Muscle of leg (tissue), 16 donors: ENCODE measurements at places on chromosomes 5 and 9. TPM values are rescaled to one million over a fixed set of nuclear protein-coding genes. Genes with fewer than 3 reads are reported as not detected.

Gene MAP1B
- 36.4 TPM for total RNA-seq

Gene LOX
- total RNA-seq: 51.9 TPM

Gene SHLD3
- 2.9 TPM for total RNA-seq

Gene CCDC180
- 7.4 TPM for total RNA-seq

Gene PTPN3
- 3.1 TPM for total RNA-seq

Gene KCNV2
- total RNA-seq: not detected

Gene PCDHGA9
- 3.8 TPM for total RNA-seq

Gene GZMA
- 0.75 TPM for total RNA-seq

Gene PCDHB2
- total RNA-seq: 3.2 TPM

Gene SMIM33
- not detected for total RNA-seq

Gene GARNL3
- total RNA-seq: 20.2 TPM

Gene LRRTM2
- total RNA-seq: 1.0 TPM

Gene ARL14EPL
- total RNA-seq: 0.09 TPM

Gene RNF183
- total RNA-seq: 0.04 TPM

Gene SRD5A1
- 7.9 TPM for total RNA-seq

Gene NDST1
- 24.4 TPM for total RNA-seq

Gene TAF11L10
- not detected for total RNA-seq

Gene SLC34A3
- total RNA-seq: 0.04 TPM

Gene MTAP
- total RNA-seq: 27.0 TPM

Gene HACD4
- 1.3 TPM for total RNA-seq

Gene PCDHGB1
- 1.3 TPM for total RNA-seq
